ENCODE measurements at places on chromosomes 2 and 18.

DNA sequence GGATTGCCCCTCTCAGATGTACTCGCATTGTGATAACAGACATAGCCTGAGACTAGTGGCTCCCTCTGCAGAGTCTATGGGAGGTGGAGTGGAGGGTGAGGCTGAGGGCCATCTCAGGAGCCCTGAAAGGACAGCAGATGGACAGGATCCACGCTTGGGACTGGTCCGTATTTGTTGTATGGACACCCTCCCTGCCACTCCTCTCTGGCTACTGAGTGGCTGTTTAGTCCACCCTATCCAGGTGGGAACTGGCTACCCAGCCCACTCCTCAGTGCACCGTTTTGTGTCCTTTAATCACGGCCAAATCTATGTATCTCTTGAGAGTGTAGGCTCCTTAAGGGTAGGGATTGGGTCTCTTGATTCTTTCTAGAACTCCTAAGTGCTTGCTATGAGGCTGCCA, 4.5 kb upstream of the GLI2 start:
- no peak for DNase-seq

- DNase-seq: no peak
Observed at GRCh38 chr2:160347269-160347863, 146.2 kb downstream of the RBMS1 start.

DNA sequence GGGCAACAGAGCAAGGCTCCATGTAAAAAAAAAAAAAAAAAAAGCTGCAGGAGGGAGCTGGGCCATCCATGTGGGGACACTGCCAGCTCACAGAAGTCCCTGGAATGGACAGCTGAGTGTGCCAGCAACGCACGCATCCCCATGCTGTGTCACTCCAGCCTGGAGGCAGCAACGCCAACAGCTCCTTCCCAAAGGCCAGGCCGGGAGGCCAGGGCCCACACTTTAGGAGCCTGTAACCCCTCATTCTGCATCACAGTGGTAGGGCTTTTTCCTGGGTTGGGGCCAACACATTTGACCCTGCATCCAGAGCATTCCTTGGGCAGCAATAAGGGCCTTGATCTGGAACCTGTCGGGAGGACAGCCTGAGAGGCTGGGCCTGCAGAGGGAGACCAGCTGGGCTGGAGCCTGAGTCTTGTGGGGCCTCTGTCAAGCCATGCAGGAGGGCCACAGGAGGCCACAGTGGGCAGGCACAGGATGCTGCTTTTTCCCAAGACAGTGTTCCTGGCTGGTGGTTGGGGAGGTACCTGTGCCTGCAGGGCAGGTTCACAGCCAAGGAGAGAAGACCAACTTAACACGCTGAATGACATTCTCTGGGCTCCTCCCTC, 16.8 kb upstream of the KCNK3 start:
- DNase-seq: no peak

- DNase-seq: no peak
Observed at GRCh38 chr2:140695155-140695554, 1435.7 kb downstream of the LRP1B start.

DNA sequence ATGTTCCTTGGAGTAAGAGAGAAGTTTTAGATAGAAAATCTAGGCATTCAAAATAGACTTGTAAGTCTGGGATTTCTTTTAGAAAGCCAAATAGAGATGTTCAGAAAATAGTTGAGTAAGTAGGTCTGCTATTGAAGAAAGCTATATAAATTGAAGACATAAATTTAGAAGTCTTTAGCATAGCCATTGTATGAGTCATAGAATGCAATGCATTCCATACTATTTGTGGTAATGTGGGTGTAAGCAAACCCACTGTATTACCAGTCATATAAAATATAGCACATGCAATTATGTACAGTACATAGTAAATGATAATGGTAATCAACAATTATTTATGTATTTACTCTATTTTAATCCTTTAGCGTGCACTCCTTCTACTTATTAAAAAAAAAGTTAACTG, 14.1 kb downstream of the MC4R start:
- DNase-seq: no peak

DNA sequence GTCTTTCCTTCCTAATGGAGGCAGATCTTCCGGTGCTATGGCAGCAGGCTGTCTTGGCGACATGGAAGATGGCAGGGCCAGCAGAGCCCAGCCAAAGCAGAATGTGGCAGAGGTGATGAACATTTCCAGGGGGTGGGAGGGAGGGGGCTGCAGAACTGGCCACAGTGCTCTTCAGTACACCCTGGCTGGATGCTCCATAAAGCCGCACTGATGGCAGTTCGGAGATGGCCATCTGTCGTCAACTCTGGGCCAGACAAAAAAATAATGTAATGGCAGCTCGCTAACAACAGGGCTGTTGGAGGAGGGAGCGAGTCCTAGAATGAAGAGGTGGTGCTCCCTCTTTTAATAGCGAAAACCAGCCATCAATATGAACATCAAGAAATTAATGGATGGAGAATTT, 271.0 kb downstream of the ZNF521 start:
- DNase-seq: no peak

DNA sequence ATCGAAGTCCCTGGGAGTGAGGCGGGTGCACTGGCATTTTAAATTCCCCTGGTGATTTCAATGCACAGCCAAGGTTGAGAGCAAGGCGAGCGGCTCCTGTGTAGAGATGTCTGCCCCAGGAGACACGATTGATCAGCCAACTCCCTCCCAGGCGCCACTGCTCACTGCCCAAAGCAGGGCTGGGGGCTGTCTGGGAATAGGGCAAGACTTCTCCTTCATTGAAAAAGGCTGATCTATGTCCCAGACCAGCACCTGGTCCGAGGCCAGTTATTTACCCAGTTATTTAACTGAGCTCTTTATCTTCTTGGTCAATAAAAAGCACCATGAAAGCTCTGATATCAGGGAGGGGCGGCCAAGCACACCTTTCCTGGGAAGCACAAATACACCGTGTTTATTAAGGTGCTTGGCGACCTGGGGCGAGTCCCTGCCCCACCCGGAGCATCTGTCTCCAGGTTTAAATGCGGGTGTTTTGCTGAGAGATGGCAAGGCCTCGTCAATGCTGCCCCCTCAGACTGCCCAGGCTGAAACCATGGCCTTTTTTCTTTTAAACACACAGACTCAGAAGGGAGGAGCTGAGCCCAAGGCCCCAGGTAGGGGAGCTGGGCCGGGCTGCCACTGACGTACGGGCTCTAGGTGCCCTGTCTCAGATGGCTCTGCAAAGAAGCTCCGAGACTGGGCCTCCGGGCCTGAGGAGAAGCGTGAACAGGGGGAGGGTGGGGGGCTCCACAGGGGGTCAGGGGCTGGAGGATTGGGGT, 73.9 kb upstream of the HPCAL1 start:
- no peak for DNase-seq

DNA sequence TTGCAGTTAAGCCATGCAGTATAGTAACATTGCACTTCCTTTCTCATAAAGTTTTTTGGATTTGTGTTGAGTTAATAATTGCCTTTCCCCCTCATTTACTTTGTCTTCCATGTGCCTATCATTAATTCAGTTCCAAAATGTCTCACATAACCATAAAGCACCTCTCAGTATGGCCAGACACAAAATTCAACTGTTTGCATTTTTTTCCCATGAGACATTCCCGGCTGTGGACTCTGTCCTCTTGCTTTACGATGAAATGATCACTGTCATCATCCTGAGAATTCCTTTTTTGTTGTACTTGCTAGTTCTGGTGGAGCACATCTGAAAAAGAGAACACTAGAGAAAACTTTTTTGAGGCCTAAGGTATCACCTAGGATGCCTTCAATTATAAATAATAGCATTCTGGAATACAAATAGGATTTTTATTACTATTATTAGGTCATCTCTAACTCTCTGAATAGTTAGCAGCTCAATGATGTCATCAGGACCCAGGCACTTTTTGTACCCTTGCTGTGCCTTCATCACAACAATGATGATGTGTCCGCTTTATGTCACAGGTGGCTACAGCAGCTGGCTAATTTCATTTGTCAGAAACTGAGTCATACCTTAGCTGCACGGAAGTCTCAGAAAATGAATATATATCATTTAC, 8.5 kb upstream of the ATP8B1 start:
- DNase-seq: no peak

DNA sequence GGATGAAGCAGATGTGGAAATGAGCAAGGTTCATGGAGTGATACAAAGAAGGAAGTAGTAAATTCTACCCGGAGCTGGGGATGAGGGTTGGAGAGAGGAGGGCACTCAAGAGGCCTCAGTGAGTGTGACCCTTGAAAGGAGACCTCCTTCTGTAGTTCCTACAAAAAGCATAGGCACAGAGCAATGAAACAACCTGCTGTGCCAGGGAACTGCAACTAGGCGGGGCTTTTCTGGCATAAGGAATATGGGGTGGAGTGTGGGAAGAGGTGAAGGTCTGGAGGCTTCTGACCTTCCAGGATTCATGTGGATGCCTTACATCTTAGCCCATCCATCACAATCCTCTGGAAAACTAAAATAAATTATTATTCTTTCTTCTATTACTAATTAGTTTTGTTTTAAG, 25.5 kb upstream of the PGAP1 start:
- DNase-seq: no peak

DNA sequence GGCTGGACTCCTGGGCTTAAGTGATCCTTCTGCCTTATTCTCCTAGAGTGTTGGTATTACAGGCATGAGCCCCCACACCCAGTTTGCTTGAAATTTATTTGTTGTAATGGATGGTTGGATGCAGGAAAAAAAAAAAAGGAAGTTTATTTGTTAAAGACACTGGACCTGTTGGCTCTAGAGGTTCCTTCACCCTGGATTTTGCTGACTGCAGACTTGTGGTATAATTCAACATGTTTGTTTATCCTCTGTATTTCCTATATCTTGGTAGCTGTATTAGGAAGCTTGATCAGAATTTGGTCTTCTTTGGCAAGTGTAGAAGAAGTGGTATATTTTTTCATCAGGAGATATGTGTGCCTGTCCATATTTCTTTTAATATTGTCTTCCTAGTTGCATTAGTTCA, 138.7 kb downstream of the LDLRAD4 start:
- no peak for DNase-seq

DNA sequence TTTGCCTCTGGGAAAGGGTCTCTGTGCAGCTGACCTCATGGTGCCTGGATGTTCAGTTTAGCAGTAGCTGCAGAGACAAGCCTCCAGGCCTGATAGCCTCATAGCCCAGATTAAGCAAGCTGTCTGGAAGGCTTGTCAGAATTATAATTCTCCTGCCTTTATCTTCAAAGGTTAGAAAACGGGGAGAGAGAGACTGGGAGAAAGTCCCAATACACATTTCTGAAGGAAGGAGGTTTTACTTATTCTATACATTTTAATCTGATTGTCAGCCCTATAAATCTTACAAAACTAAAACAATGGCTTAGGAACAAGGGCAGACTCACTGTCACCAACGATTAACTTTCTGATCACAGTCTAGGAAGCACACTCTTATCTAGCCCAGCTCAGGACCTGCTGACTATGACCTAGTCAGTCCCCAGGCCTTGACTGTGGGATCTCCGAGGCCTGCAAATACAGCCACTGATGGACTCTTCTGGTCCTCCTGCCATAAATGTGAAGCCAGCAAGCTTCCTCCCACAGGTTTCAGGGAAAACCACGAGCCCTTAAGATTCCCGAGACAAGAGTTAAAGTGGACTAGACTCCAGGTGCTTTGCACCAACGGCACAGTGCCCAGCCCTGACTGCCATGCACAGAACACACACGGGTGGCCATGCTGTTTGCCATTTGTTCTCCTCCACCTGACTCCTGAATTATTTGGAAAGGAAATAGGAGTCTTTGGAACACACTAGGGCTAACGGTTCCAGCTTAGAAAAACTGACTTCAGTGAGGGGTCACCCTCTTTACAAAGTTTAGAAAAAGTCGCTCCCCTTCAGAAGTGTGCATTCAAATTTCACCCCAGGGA, 111.4 kb upstream of the SMAD7 start:
- no peak for DNase-seq

Data from BJ (cell line).